RKO (cell line): ENCODE measurements at places on chromosomes 7 and 10.

GRCh38 chr7:21616091-21616490 is 73.3 kb downstream of the DNAH11 start:
- no peak for DNase-seq

- DNase-seq, result no peak
Observed at GRCh38 chr7:105249216-105249615, 139.5 kb downstream of the SRPK2 start.

DNA sequence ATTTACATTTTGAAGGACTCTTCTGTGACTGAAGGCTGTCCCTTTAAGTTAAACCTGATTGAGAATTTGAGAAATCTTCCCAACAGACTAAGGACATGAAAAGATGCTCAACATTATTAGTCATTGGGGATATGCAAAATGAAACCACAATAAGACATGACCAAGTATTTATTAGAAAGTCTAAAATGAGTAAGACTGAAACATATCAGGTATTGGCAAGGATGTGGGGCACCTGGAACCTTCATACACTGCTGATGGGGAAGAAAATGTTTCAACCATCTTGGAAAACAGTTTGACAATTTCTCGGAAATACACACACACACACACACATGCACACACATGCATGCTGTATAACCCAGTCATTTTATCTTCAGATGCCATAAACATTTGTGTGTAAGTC is 132.1 kb upstream of the CDK6 start:
- DNase-seq, result no peak

- no peak for DNase-seq
Observed at GRCh38 chr10:53430127-53430891, 657.7 kb upstream of the MBL2 start.

GRCh38 chr10:49632406-49633317 is 18.8 kb downstream of the CHAT start:
- DNase-seq, result peak; percentile 3

DNA sequence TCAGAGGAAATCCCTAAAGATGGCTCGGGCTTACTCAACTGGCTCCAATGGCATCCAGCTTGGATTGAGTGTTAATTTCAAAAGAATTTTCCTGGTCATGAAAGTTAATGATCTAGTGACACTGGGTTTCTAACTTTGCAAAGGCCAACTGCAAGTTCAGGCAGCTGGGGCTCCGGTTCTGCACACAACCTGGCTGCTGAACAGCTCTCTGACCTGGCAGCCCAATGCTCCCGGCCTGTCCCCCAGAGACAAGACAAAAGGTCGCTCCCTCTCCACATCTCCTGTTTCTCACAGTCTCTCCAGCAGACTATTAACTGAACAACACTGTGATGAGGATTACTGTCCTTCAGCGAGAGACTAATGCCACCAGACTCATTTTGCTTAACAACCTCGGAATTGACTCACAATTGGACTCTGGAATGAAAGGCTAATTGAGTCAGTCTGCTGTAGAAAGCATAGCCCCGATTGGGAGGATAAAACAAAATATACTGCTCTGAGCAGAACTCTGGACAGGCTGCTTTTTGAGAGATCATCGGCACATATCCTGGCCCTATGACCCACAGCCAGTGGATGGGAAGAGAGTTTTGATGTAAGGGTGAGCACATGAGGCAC is 174.5 kb downstream of the GFRA1 start:
- no peak for DNase-seq

DNA sequence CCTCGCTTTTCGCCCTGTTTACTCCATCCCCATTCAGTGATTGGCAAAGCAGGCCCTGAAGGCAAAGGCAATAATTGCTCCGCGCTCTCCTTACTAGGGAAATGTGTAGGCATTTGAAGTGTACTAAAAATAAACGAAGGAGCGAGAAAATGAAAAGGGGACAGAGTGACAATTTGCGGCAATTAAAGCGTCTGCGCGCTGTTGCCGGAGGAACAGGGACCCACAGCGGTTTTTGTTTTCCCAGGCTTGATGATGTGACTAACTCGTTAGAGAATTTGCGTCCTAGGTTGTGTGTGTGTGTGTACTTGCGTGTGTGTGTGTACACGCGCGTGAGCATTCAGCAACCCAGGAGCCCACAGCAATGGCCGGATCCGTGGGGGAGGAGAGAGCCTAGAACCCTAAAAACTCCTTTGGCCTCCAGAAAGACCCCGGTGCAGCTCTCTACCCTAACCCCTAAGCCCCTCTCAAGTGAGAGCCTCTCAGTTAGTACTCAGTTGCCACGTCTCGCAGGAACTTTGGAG is 7.8 kb upstream of the DLX6 start:
- no peak for DNase-seq

DNA sequence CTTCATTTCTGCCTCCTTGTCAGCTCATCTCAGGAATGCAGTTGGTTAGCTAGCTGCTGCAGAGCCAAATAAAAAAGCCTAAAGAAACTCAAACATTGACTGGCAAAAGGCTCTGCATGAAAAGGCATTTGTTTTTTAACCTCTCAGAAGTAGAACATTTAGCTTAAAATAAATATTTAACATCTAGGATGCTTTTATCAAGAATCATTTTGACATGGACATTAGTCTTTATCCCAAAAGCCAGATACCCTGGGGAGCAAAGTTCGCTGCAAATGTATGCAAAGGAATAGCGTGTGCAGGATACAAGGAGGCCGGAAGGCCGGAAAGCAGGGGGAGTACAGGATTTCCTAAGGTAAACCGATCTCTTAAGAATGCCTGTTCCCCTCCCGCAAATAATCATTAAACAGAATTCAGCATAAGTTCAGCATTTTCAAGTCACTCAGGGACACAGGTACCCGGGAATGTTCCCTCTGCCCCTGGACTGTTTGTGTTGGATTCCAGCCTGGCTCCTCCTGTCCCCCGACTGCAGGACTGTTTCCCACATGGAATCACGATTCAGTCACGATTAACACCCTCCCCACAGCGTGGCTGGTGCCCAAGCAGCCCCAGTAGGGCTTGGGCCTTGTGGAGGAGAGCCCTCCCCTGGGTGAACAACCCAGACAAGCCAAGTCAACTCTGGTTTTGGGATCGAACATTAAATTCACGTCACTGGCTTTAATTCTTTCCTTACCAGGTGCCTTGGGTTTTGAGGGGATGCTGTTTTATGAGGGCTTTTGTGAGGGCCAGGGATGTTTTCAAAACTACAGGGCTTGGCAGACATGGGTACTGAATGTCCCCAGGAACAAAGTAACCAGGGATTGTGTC is 97.8 kb downstream of the HIPK2 start:
- no peak for DNase-seq

GRCh38 chr10:133131734-133132472 is 28.1 kb upstream of the KNDC1 start:
- no peak for DNase-seq

- no peak for DNase-seq
Observed at GRCh38 chr10:19043431-19043830, 5.2 kb upstream of the MALRD1 start.

DNA sequence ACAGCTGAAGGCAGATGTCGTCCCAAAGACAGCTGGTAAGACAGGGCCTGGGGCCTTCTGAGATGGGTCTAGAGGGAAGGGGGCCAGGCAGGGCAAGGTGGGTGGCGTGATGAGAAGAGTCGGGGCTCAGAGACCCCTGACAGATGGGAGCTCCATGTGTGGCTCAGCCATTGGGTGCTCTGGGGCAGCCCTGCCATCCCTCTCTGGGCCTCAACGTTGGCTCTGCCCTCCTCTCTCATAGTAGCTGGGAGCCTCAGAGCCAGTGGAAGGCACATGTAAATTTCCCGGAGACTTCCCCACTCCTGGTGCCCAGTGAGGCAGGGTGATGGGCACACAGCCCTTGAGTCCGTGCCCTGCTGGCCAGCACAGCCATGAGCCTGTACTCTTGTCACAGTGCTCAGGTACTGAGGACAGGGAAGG is 1.8 kb downstream of the PPIF start:
- DNase-seq, result no peak

- peak; percentile 16 for DNase-seq
Observed at GRCh38 chr7:32453341-32454011, 36.7 kb downstream of the LSM5 start.

DNA sequence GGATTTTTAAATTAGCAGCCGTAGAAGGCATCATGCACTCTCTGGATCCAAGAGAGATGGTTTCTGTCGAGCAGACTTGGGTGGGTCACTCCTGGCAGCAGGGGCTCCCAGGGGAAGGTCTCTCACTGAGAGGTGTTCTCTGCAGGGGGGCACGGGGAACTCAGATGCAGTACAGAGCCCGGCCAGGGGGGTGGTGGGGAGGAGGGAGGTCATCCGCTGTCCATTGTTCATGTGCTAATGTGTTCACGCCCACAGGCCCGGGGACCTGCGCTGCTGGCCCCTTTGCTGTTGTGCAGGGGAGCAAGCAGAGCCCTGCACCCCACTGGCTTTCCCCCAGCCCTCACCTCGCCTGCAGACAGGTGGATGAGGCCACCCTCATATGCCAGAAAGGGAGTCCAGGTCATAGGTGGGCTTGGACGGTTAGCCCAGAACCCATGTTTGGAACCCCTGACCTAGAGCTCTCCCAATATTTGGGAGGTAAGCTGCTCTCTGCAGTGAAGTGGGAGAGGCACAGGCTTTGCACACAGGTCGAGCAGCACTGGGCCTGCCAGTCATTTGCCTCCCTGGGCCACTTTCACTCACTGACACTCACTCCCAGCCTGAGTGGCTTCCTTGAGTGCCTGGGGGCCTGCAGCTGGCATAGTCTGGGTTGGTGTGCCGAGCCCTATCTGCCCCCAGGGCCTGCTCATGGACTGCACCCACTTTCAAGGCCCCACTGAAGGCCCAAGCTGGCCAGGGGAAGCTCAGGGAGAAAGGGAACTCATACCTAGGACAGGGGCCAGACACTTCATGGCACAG is 12.6 kb upstream of the TBRG4 start:
- no peak for DNase-seq

DNA sequence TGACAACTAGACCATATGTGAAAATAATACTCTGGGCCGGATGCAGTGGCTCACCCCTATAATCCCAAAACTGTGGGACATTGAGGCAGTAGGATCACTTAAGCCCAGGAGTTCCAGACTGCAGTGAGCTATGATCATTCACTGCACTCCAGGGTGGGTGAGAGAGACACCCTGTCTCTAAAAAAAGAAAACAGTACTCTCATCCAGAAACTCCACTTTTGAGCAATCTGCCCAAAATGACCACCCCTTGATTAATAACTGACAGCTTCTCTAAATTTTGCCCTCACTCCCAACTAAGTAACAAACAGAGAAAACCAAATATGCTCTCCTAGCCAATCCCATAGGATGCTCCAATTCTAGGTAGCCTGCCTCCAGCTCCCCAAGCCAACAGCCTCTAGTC is 62.5 kb upstream of the AKR1E2 start:
- DNase-seq, result no peak

DNA sequence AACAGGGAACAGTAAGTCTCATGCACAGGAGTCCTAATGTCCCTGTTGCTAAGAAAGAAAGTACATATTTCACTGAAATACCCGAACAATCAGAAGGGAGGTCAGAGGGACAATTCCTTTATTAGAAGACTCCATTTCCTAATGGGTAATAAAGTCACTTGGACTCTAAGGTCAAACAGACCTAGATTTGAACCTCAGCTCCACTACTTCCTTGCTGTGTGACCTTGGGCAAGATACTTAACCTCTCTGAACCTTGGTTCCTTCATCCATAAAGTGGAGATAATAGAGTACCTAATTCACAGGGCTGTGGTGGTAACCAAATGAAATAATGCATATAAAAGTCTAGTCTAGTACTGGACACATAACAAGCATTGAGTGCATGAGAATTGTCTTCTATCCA is 29.2 kb upstream of the HABP2 start:
- DNase-seq, result no peak

DNA sequence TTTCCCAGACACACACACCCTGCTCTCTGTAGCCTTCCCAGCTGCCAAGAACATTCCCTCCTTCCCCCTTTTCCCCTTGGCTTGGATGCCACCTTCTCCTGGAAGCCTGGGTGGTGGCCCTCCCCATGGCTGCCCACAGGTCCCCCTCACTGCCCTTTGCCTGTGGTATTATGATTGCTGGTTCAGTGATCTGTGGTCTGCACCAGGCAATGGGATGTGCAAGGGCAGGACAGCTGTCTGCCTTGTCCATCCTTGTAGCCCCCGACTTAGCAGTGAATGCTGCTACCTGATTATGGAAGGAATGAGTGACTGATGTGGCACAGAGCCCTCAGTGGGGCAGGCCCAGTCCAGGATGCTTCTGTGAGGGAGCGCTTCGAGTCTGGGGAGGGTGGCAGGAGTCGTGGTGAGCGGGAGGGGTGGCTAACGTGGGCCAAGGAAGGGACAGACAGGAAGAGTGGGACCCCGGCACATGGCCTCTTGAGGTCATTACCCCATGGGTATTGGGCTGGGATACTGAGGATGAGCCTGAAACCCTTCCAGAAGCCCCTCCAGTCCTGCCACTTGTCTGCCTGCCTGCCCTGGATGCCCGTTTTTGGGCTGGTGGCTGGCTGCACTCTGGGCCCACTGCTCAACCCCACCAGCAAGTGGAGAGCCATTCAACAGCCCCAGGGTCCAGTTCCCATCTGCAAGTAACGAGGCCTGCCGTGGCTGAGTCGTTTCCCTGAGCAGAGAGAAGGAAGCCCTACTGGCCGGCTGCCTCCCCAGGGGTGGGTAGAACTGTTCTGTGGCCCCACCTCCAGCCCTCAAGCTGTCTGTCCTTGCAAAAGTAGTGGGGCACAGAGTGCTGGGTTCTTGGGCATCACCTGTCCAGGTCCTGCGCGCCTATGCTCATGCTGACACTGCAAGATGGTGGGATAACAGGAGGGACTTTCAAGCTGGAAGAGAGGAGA is 8.8 kb downstream of the CHST3 start:
- no peak for DNase-seq

DNA sequence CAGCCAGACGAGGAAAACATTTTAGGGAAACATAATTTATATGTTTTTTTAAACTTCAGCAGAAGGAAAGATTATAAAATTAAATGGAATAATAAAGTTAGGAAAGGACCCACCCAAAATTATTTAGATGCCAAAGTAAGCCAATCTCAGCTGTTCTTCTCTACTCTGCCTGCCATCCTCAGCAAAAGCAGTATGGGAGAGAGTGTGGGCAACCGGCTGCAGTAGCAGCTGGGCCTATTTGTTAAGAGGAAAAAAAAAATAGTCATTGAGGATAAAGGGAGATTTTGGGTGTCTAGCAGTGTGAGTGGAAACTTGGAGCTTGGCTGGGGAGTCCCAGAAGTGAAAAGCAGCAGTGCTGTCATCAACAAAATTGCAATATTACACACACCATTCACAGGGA is 15.4 kb downstream of the SEMA3E start:
- DNase-seq, result no peak

GRCh38 chr10:70849582-70850016 is 33.9 kb downstream of the SGPL1 start:
- DNase-seq, result no peak

DNA sequence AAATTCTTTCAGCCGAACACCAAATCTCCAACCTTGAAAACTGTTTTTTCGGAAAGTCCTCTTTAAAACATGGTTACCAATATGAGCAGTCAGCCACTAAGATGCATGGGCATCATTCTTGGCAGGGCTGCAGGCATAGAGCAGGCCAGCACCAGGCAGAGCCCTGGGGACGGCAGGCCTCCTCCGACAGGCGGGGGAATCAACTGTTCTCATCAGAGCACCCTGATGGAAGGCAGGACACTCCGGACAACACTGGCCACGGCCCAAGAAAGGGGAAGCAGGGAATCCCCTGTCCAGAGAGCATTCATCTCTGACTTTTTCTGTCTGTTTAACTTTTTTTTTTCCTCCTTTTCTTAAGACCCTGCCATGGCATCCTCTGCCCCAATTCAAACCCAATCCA is 1.4 kb upstream of the NOS3 start:
- no peak for DNase-seq
